Mammary epithelial cell (primary cell): ENCODE measurements at places on chromosomes 11 and 22. TPM values are rescaled to one million over a fixed set of nuclear protein-coding genes. Genes with fewer than 3 reads are reported as not detected.
A peak's percentile ranks its signal among the peaks of the same experiment; 100 is the strongest.

OR4C46 gene
- polyA plus RNA-seq: not detected

BTBD18 gene
- polyA plus RNA-seq: not detected

GRCh38 chr11:84264066-84264465 lies 977.9 kb upstream of the CCDC90B start:
- DNase-seq: no peak

DNA sequence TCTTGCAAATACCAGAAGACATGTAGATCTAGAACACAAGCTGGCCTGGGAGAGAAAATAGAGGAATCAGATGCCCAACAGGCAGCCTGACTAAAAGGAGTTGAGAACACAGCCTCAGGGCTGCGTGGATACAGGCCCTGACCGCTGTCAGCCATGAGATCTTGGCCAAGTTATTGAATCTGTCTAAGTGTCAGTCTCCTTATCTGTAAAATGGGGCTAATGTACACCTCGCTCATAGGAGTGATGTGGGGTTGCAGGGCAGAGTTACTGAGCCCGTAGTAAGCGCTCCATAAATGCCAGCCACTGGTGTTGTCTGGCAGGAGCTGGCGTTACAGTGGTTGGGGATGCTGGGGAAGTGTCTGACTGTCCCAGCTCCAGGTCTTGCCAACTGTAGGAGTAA lies 38.4 kb upstream of the TPBGL start:
- no peak for DNase-seq

GRCh38 chr11:1122664-1123002 lies 35.1 kb upstream of the MUC5AC start:
- no peak for DNase-seq

DNA sequence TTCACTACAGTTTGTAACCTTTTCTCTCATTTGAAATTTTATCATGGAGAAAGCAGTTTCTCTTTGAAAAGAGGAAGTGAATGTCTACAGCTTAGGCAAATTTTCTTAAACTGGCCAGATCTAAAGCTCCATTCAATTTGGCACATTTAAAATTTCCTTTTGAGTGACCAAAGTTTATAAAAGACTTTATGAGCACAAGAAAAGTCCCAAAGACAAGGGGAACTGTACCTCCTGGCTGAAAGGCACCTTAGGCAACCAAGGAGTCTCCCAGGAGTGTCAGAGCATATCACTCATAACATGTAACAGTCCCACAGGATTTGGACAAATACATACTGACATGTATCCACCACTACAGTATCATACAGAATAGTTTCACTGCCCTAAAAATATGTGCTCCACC lies 41.3 kb downstream of the NARS2 start:
- DNase-seq: no peak

- DNase-seq: no peak
These were observed 29.5 kb upstream of the HIPK3 start for GRCh38 chr11:33227578-33228261.

DNA sequence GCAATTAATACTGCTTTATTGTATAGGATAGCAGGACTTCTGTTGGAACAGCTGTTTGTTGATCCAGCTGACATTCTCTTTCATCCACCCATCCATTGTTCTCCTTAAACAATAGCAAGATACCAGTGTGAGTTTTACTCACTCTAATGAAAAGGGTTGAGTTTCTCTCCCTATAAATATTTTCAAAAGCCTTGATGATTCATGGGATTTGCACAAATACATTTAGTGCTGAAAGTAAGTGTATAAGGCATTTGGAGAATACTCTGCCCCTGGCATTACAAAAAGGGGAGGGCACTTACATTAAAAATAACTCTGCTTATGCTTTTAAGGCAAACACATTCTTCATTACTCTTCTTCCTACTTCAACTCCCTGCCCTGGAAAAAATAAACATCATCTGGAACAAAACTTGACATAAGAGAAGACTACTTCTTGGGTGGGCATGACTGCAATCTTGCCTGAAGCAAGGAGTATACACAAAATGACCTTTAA lies 634.9 kb downstream of the METTL15 start:
- DNase-seq: peak; percentile 27
